ENCODE measurements at places on chromosomes 3 and 15.
A peak's percentile ranks its signal among the peaks of the same experiment; 100 is the strongest.

GRCh38 chr15:85404176-85404917, 23.9 kb downstream of the AKAP13 start:
- DNase-seq: no peak

DNA sequence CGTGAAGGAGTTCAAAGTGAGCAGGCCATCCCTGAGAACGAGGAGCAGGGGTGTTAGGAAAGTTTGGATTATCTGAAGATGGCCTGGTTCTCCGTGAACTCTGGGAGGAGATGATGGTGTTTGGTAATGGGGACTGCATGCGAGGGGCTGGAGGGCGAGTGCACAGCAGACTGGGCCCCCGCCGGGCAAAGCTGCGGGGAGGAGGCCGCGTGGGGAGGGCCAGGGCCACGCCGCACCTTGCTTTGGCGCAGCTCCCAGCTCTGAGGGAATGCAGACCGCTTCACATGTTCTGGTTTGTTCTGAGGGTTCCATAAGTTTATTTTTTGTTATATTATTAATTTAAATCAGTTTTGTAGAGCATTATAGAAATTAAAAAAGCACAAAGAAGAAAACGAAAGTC, 22.2 kb downstream of the SLC6A1 start:
- DNase-seq: no peak

DNA sequence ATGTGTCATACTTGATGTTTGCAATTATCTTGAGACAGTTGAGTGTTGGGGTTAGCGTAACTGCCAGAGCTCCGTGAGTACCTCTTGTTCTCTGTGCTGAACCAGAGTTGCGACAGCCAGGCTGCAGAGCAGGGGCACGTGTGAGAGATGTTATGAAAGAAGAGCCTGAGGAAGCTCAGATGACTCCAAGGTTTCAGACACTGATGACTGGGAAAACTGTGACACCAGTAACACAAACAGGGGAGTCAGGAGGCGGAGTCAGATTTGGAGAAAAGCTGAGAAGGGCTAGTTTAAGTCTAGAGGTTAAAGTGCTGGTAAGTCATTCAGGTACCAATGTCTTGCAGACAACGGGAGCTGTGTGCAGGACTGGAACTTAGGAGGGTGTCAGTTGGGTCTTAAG, 45.0 kb downstream of the BLM start:
- no peak for DNase-seq

GRCh38 chr15:90203922-90204321, 2.8 kb downstream of the SEMA4B start:
- DNase-seq: no peak

DNA sequence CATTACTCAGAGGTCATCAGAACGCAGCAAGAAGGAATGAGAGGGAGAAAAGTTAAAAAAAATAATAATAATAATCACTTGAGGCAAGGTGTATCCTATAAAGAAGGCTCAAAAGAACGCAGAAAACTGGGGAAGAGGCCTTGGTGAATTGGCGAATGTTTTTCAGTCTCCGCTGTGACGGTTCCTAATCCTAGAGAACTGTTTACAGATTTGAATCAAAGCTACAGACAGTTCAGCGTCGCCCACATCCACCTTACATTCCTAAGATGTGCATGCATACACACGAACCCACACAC, 634 bp downstream of the ZMAT3 start:
- no peak for DNase-seq

DNA sequence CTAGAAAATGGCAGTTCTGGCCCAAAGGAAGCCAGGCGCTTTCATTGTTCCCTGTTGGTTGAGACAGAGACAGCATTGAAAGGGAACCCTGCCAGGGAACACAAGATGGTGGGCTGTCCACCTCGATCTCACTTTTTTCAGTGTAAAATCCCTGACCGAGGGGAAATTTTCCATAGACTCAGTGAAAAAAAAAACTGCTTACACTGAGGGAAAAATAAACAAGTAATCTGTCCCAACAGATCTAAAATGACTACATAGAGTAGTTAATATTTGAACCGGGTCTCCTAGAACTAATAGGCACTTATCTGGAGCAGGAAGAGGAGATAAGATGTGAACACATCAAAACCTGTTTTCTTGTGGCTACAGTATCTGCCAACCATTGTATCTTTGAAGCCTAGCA, 763.4 kb upstream of the GOLIM4 start:
- no peak for DNase-seq

DNA sequence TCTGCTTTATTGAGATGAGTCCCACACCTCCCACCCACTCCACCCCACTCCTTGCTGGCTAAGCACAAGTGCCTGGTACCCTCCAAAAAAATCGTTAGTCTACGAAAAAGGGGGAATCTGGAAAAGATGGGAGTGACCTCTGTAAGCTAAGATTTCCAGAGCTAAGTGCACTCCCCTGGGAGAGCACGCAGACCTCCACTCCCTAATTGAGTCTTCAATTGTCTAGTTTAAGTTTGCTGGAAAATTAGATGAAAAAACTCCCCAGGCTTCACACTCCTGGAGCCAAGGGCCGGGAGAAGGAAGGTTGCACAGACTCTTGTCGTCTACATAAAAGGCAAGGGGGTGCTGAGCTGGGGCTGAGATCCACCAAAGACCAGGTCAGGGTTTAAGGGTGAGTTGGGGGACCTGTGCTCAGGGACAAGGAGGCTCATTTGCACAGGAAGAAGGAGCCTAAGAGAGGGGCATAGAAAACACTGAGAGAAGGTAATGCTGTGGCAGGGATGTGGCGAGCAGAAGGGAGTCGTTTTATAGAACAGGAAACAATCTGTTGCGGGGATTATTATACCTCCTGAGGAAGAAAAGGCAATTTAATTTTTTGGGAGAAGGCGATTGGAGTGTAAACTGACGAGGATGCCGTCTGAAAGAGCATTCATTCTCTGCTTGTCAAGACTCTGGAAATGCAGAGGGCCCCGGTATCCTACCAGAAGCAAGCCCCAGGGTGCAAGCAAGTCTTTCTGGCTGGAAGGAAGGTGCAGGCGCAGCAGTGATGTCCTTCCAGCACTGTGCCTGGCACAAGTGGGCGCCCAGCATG, 126.5 kb upstream of the DLG1 start:
- no peak for DNase-seq

DNA sequence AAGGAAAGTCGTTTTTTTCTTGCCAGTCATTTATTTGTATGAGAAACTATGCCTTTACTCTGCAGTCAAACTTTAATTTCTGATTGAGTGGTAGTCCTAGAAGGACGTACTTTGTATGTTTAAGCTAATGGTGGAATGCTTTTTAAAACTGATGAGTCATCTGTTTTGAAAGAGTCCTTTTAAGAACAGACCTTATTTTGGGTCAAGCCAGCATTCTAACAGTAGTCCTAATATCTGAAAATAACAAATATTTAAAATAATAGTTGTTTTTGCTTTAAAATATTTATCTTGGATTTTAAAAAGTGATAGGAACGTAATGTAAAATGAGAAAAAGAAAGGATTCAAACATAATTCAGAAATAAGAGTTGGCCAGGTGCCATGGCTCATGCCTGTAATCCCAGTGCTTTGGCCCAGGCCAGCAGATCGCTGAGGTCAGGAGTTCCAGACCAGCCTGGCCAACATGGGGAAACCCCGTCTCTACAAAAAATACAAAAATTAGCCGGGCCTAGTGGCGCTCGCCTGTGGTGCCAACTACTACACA, 1.3 kb upstream of the LRRC58 start:
- no peak for DNase-seq

GRCh38 chr3:184580376-184580775, 18.8 kb downstream of the EPHB3 start:
- no peak for DNase-seq

GRCh38 chr3:135878501-135878900, 87.0 kb upstream of the PPP2R3A start:
- no peak for DNase-seq

GRCh38 chr15:93179072-93179471, 90.1 kb upstream of the RGMA start:
- no peak for DNase-seq

DNA sequence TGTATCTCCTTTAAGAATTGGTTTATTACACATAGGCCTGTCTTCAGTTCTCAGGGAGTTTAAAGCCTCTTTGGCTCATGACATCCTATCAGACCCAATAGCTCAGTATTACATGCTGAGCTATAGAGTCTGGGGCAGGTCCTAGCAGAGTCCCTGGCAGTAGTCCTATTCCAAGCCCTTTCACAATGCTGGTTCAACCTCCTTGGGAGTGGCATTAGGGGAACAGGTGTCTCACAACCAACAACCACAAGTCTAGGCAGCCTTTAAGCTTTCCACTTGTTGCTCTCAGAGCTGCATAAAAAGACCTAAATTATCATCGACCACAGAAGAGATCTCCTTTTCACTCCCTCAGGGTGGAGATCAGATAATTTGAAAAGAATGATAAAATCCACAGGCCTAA, 22.8 kb upstream of the C2CD4B start:
- DNase-seq: no peak

DNA sequence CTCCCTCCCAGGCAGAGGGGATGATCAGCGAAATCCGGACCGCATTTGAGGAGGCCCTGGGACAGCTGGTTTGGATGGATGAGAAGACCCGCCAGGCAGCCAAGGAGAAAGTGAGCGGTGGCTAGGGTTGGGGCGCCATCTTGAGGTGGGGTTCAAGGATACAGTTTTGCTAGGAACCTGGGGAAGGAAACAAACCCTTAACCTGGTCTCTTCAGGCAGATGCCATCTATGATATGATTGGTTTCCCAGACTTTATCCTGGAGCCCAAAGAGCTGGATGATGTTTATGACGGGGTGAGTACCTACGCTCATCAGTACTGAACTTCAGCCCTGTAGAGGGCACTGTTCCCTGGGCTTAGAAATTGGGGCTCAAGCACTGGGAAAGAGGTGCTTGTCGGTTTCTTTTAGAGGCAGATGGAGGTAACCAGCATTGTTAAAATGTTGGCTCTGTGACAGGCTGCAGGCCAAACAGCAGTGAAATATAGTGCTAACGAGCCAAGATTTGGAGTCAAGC, 9.6 kb upstream of the PSMD2 start:
- peak; percentile 56 for DNase-seq

GRCh38 chr15:68885070-68885469, 45.3 kb upstream of the SPESP1 start:
- no peak for DNase-seq

DNA sequence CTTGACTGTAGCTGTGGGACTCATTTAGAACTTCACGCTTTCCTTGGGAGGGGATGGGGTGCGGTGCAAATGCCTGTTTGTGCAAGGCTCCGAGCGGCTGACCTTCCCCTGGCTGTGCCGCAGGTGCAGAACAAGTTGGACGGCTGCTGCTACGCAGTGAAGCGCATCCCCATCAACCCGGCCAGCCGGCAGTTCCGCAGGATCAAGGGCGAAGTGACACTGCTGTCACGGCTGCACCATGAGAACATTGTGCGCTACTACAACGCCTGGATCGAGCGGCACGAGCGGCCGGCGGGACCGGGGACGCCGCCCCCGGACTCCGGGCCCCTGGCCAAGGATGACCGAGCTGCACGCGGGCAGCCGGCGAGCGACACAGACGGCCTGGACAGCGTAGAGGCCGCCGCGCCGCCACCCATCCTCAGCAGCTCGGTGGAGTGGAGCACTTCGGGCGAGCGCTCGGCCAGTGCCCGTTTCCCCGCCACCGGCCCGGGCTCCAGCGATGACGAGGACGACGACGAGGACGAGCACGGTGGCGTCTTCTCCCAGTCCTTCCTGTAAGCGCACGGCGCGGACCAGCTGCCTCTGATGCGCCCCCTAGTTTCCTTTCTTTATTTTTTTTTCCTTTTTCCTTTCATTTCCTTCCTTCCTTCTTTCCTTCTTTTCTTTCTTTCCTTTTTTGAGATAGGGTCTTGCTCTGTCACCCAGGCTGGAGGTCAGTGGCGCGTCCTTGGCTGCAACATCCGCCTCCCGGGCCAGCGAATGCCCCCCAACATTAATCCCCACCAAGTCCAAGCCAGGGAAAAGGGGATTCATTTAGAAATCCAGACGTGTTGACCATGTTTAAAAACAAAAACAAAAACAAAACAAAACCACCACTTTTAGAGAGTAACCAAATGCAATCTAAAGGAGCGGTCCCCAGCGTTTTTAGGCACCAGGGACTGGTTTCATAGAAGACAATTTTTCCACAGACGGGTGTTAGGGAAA, 42.7 kb downstream of the EIF2AK4 start:
- no peak for DNase-seq

DNA sequence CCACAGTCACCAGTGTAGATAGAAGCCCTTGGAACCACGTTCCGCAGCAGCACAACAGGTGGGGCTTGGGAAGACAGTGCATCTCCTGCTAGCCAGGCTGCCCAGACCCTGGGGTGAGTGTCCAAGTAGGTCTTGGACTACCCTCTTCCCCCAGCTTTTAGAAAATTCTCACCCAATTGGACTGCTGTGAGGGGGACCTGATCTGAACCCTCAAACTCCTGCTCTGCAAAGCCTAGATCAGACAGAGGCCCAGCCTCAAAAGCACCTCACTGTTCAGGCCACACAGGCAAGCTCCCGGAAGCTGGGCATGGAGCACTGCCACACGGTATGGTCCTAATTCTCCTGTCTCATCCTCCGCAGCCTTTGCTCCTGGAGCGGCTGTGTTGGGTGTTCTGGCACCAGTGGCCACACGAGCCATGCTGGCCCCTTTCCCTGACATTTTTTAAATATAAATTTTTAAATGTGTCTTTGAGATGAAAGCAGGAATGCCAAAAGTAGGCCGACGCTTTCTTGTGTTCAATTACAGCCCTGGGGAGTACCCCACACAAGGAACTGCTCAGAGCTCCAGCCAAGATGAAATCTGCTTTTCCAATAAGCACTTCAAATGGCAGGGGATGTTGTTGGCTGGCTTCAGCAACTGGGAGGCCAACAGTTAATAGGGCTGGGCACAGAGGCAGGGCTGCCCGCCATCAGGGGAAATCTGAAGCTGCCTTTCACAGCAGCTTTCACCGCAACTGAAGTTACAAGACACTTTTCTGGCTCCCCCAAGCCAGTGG, 40.9 kb downstream of the CPN2 start:
- DNase-seq: no peak

DNA sequence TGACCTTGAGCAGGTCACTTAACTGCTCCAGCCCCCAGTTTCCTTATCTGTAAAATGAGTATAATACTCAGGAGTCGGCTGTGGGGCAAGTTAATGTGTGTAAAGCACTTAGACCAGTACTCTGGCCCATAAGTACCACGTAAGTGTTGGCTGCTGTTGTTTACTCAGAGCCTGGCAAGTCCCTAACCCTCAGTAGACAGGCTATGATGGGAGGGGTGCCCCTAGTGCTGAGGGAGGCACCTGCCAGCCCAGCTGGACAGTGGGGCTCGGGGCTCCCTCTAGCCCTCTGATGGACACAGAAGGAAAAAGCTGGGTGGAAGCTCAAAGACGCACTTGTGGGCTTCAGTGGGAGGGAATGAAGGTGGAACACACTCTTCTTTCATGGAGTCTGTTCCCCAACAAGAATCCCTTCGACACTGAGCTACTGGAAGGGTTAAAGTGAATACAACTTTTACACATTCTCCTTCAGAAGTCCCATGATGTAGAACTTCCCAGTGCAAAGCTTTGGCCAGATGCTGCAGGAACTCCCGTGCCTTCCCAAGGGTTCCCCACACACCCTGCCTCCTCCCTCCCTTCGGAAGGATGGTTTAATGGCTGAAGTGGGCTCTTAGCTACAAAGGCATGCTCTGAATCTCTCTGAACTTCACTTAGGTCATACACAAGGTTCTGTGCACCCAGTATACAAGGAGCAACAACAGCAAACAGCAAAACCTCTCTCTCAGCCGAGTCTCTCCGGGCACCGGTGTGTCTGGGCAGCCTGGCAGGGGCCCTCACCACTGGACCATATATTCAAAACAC, 25.4 kb downstream of the TMEM44 start:
- no peak for DNase-seq

- no peak for DNase-seq
Measured at GRCh38 chr3:108887777-108888176, 65.2 kb downstream of the TRAT1 start.

- no peak for DNase-seq
Measured at GRCh38 chr15:101368086-101368780, 73.2 kb upstream of the SNRPA1 start.

- no peak for DNase-seq
Measured at GRCh38 chr3:29486096-29486495, 205.2 kb downstream of the RBMS3 start.

Data from activated CD4-positive, alpha-beta T cell treated with anti-CD3 and anti-CD28 coated beads for 4 hours (primary cell).